PC-3 (cell line): ENCODE measurements at places on chromosomes 1 and 21. TPM values are rescaled to one million over a fixed set of nuclear protein-coding genes. Genes with fewer than 3 reads are reported as not detected.
A peak's percentile ranks its signal among the peaks of the same experiment; 100 is the strongest.

The PIGK gene
- 24.8 and 40.3 TPM in 2 replicates for total RNA-seq

The GPR3 gene
- 4.7 TPM in 2 replicates for total RNA-seq

The C1orf115 gene
- 5.9 and 6.3 TPM in 2 replicates for total RNA-seq

The RHBG gene
- total RNA-seq, result 0.26 TPM in 1 of 2 replicates, not detected in the other

- H3K27me3 ChIP-seq, result no peaks in the 10 kb centered on the region
- no peak for DNase-seq
- no peaks in the 10 kb centered on the region for H3K4me1 ChIP-seq
- no peak overlapping the region for H3K27ac ChIP-seq
Measured at GRCh38 chr1:56237491-56238064, 341.8 kb downstream of the PLPP3 start.

GRCh38 chr1:70518106-70518505 is 107.0 kb downstream of the CTH start:
- no peak overlapping the region for H3K27ac ChIP-seq
- H3K4me3 ChIP-seq, result no peak overlapping the region
- no peaks in the 10 kb centered on the region for H3K36me3 ChIP-seq
- H3K4me1 ChIP-seq, result no peaks in the 10 kb centered on the region

DNA sequence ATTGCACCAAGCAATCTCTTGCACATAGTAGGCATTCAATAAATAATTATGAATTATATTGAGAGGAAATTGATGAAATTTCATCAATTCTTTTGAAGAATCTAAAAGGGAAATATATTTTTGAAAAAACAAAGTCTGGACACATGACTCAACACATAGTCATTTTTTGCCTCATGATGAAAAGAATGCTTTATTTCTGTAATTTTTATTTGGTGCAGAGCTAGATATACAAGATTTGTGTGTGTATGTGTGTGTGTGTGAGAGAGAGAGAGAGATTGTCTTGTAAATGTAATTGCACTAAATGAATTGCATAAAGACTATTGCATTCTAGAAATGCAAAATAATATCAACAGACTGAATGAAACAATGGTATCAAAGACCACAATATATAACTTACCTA is 206.2 kb upstream of the C1orf87 start:
- DNase-seq, result peak; percentile 18
- H3K4me3 ChIP-seq, result no peak overlapping the region
- H3K27me3 ChIP-seq, result peaks cover 3% of the 10 kb centered on the region; the same call in 1 of the 2 replicates

- DNase-seq, result peak; percentile 76
- peaks cover 24% of the 10 kb centered on the region for H3K4me1 ChIP-seq
- peaks cover 12% of the 10 kb centered on the region; the same call in 1 of the 2 replicates for H3K36me3 ChIP-seq
Measured at GRCh38 chr1:180040034-180040433, 85.4 kb downstream of the CEP350 start.

DNA sequence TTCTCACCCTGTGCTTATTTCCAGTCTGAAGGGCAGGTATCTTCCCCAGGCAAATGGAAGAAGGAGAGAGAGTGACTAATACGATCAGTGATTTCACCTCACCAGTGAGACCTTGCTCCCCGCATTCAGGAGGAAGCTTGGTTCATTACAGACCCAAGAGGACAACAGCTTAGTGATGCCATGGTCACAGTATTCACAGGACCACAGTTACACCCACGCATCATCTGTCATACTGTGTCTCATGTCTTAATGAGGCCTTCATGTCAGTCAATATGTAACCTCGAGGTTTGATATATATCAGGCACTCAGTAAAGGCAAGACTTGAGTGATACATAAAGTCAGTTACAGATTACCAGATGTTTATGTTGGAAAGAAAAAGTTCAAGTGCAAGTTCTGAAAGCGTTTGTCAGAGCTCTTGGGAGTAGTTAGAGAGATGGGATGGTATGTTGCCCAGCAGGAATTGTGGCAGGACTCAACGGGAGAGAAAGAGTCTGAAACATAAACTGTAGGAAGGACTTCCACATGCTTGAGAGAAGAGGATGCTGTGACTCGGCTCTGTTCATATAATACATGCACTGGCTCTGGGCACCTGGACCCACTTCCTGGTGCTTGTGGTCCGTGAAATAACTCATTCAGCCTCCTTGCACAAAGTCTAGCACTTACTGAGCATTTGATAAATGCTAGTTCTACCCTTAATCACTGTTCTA is 33.3 kb downstream of the GNPAT start:
- H3K27ac ChIP-seq, result no peak overlapping the region
- H3K27me3 ChIP-seq, result no peaks in the 10 kb centered on the region
- DNase-seq, result no peak
- no peaks in the 10 kb centered on the region for H3K4me1 ChIP-seq
- no peak overlapping the region for H3K4me3 ChIP-seq

GRCh38 chr1:245216366-245217115 is 61.8 kb downstream of the KIF26B start:
- no peaks in the 10 kb centered on the region for H3K4me1 ChIP-seq
- peaks cover 68% of the 10 kb centered on the region for H3K27me3 ChIP-seq
- no peak for DNase-seq
- no peaks in the 10 kb centered on the region for H3K36me3 ChIP-seq
- H3K4me3 ChIP-seq, result no peak overlapping the region
- no peak overlapping the region for H3K27ac ChIP-seq

DNA sequence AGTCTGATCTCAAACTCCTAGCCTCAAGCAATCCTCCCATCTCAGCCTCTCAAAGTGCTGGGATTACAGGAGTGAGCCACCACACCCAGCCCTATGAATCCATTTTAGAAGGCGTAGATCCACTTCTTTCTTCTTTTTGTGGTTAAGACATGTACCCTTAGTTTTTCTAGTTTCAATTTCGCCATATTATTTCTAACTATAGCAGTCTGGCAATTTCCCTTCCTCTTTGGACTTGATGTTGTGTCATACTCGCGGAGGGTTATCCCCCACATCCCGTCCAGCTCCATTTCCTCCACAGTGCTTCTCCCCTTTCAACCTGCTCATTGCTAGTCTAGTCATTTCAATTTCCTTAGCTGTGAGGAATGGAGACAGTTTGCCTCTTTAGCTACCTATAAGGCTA is 5.2 kb upstream of the LRRC8D start:
- H3K27ac ChIP-seq, result no peak overlapping the region
- H3K4me1 ChIP-seq, result peaks cover 7% of the 10 kb centered on the region; the same call in 1 of the 2 replicates
- DNase-seq, result no peak
- H3K27me3 ChIP-seq, result no peaks in the 10 kb centered on the region
- no peaks in the 10 kb centered on the region for H3K36me3 ChIP-seq

DNA sequence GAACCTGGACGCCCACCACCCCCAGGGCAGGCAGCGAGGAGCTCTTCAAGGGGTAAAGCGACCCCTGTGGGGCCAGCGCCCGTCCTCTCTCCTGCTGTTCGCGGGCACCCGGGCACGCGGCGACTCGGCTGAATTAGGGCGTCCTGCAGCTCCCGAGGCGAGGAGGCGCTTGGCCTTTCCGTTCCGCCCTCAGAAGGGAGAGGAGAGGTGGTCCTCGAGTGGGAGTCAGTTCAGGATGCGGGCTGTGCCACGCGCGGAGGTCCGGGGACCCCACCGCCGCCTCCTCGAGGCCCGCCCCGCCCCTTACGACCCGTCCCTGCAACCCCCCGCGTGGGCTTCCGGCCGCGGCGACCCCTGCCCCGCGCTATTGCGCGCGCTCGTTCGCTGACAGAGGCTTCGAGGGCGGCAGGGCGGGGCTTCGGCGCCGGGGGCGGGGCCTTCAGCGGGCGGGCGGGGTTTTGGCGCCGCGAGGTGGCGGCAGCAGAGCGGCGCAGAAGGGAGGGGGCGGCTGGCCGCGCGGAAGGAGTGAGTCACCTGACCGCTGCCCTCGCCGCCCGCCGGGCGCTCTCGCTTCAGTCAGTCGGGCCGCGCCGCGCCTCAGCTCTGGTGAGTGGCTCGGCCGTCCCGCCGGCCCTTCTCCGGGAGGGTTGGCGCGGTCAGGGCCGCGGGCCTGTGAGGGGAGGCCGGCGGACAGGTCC is at the start of gene BACH1:
Gene BACH1 (plus strand): TSS at position 575 of the 698 bp plus-strand sequence. CDS start 22,359 bp downstream, outside the sequence.
- H3K27me3 ChIP-seq, result no peaks in the 10 kb centered on the region
- peak within 1 kb of the TSS; percentile 85 for H3K4me3 ChIP-seq
- peak; percentile 92 for DNase-seq
- H3K36me3 ChIP-seq, result no peaks in the 10 kb centered on the region

DNA sequence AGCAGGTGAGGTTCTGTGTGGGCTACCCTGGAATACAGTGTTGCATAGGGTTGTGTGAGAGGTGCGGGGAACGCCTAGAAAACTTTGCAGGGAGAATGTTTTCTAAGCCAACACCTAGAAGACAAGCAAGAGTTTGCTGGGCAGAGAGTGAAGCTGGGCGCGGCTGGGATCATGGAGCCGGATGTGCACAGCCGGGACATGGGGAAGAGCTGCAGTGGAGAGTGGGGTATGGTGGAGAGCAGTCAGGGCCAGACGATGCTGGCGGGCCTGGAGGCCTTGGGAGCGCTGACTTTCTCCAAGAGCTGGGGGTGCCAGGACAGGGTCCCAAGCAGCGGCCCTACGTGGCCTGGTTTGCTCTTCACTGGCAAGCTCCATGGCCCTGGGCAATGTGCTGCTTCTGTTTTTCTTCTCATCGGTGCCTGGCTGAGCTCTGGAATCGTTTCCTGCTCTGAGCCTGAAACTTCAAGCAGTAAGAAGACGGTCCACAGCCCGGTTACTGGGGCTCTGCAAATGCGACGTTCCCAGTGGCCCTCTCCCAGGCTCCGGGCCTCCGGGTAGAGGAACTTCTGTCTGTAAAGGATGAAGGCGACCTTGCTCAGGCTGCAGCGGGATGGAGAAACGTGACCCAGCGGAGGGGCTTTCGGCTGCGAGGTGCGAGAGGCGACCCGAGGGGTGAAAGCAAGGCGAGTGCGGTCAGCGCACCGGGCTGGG is 51.9 kb upstream of the CD34 start:
- H3K27ac ChIP-seq, result no peak overlapping the region
- H3K4me3 ChIP-seq, result peak overlapping the region; percentile 68
- H3K4me1 ChIP-seq, result peaks cover 14% of the 10 kb centered on the region
- no peaks in the 10 kb centered on the region for H3K36me3 ChIP-seq

DNA sequence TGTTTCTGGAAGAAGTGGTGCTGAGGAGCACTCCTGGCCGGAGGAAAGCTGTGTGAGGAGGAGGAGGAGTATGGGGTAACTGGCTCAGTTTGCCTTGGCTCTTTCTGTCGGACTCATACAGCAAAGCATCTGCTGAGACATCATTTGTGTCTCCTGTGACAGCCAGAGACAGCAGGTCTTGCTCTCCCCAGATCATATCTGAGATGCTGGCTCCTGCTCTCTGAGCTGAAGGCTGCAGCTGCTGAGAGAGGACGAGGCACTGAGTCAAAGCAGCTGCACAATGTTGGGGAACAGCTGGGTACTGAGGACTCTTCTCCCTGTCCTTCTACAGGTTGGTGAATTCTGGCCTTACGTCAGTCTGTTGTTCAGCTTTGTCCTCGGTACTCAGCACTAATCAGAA is 14.3 kb downstream of the OR2B11 start:
- H3K4me3 ChIP-seq, result no peak overlapping the region
- no peak overlapping the region for H3K27ac ChIP-seq
- H3K36me3 ChIP-seq, result no peaks in the 10 kb centered on the region
- peaks cover 6% of the 10 kb centered on the region; the same call in 1 of the 2 replicates for H3K4me1 ChIP-seq

DNA sequence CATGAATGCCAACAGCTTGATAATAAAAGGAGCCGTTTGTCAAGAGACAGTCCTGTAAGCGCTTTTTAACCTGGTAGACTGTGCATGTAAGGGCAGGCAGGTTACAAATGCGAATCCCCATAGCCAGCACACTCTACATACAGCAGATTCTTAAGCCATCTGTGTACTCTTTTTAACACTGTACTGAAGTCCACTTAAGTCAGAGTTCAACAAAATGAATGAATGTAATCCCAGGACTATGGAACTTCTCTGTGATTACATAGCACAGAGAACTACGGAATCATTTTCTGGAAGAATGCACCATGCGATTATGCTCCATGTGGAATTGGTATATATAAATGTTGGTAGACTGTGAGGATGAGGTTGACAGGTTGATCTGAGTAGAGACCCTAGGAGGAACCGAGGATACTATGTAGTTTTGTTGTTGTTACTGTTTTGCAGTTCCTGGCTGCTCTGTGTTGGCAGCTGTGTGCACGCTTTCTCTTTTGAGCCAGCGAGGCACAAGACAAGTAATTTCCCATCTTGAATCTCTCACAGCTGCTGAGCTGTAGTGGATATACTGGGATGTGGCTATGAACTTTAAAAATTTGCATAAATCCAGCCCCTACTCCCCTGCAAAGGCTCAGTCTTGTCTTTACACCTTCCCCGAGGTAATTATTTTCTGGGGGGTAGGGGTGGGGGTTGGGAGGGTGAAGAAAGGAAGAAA is 21.9 kb downstream of the LRRC8D start:
- 0 out of 2 replicates have a peak, but pooled peaks cover 2% of the 10 kb centered on the region for H3K36me3 ChIP-seq
- H3K4me3 ChIP-seq, result peak overlapping the region; percentile 90

GRCh38 chr21:41970106-41970391 is 16.2 kb upstream of the C2CD2 start:
- H3K27ac ChIP-seq, result no peak overlapping the region
- no peak overlapping the region for H3K4me3 ChIP-seq
- H3K4me1 ChIP-seq, result peaks cover 21% of the 10 kb centered on the region

GRCh38 chr1:199878823-199879222 is 148.7 kb upstream of the NR5A2 start:
- H3K4me3 ChIP-seq, result no peak overlapping the region
- H3K27ac ChIP-seq, result no peak overlapping the region
- H3K36me3 ChIP-seq, result no peaks in the 10 kb centered on the region
- no peaks in the 10 kb centered on the region for H3K4me1 ChIP-seq

DNA sequence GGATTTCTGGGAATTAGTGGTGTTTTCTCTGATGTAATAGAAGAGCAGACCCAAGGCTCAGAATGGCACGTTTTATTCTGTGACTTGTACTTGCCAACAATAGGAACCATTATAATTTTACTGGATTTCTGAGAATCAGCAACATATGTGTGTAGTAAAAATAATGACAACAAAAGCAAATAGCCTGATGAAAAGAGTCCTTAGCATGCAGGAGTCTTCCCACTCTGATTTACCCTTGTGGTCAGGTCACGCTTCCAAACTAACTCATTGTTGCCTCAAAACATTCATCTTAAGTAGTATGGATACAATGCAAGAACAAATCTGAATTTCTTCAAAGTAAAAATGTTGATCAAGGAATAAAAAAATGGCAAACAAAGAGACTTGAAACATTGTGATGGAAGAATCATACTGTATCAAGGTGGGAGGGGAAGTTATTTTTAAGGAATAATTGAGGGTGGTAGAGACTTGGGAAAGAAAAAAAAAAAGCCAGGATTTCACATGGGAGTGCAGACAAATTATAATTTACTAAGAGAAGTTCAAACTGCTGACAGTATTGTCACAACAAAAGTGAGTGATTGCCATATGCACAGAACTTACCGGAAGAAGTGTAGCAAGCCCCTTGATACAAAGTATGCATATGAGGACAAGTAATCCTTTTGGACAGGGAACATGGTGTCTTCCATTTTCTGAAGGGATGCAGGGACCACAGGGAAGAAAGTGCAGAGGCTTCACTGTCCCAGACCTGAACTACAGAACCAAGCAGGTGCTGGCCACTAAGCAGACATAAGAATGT is 31.2 kb upstream of the RGL1 start:
- H3K27ac ChIP-seq, result no peak overlapping the region
- no peaks in the 10 kb centered on the region for H3K27me3 ChIP-seq
- DNase-seq, result no peak
- no peaks in the 10 kb centered on the region for H3K4me1 ChIP-seq
